ENCODE measurements at places on chromosomes 6 and 20. TPM values are rescaled to one million over a fixed set of nuclear protein-coding genes. Genes with fewer than 3 reads are reported as not detected.

GMPR gene
- 11.8 TPM for total RNA-seq

TBXT gene
- total RNA-seq, result not detected

RAD21L1 gene
- total RNA-seq, result 0.67 TPM

NKX2-2 gene
- not detected for total RNA-seq

GHRH gene
- not detected for total RNA-seq

CMTR1 gene
- total RNA-seq, result 83.9 TPM

KCNQ2 gene
- total RNA-seq, result not detected

TNFRSF21 gene
- 0.09 TPM for total RNA-seq

ERVFRD-1 gene
- total RNA-seq, result not detected

RGS19 gene
- total RNA-seq, result 84.5 TPM

THEMIS gene
- total RNA-seq, result 133 TPM

LRFN2 gene
- not detected for total RNA-seq

MEP1A gene
- not detected for total RNA-seq

NUS1 gene
- total RNA-seq, result 32.9 TPM

TGM2 gene
- total RNA-seq, result 0.35 TPM

RSPO3 gene
- total RNA-seq, result not detected

TENT5A gene
- 1.5 TPM for total RNA-seq

BPIFA1 gene
- total RNA-seq, result not detected

SNX14 gene
- total RNA-seq, result 67.3 TPM

LPA gene
- total RNA-seq, result not detected

CTAGE9 gene
- not detected for total RNA-seq

PTK6 gene
- 0.53 TPM for total RNA-seq

C2 gene
- 0.61 TPM for total RNA-seq

GABRR1 gene
- not detected for total RNA-seq

MACROD2 gene
- not detected for total RNA-seq

POU3F2 gene
- total RNA-seq, result not detected

RGS17 gene
- not detected for total RNA-seq

IMPG1 gene
- total RNA-seq, result not detected

KCNB1 gene
- not detected for total RNA-seq

AIG1 gene
- total RNA-seq, result 9.2 TPM

CEP250 gene
- total RNA-seq, result 68.6 TPM

VGLL2 gene
- not detected for total RNA-seq

ALDH5A1 gene
- total RNA-seq, result 6.5 TPM

RNF182 gene
- total RNA-seq, result not detected

BPIFB2 gene
- not detected for total RNA-seq

C6orf136 gene
- total RNA-seq, result 32.5 TPM

EDEM2 gene
- 25.6 TPM for total RNA-seq

ABHD16B gene
- total RNA-seq, result not detected

SASH1 gene
- 0.47 TPM for total RNA-seq
